ENCODE measurements at places on chromosomes 7 and 10.
A peak's percentile ranks its signal among the peaks of the same experiment; 100 is the strongest.

DNA sequence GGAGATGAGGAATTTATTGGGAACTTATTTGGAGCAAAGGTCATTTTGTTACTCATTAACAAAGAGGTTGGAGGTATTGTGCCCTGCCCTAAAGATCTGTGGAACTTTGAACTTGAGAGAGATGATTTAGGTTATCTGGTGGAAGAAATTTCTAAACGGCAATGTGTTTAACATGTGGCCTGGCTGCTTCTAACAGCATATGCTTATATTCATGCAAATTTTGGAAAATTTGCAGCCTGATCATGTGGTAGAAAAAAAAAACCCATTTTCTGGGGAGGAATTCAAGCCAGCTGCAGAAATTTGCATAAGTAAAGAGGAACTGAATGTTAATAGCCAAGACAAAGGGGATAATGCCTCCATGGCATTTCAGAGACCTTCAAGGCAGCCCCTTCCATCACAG lies 10.7 kb upstream of the PANK1 start:
- no peak for DNase-seq

DNA sequence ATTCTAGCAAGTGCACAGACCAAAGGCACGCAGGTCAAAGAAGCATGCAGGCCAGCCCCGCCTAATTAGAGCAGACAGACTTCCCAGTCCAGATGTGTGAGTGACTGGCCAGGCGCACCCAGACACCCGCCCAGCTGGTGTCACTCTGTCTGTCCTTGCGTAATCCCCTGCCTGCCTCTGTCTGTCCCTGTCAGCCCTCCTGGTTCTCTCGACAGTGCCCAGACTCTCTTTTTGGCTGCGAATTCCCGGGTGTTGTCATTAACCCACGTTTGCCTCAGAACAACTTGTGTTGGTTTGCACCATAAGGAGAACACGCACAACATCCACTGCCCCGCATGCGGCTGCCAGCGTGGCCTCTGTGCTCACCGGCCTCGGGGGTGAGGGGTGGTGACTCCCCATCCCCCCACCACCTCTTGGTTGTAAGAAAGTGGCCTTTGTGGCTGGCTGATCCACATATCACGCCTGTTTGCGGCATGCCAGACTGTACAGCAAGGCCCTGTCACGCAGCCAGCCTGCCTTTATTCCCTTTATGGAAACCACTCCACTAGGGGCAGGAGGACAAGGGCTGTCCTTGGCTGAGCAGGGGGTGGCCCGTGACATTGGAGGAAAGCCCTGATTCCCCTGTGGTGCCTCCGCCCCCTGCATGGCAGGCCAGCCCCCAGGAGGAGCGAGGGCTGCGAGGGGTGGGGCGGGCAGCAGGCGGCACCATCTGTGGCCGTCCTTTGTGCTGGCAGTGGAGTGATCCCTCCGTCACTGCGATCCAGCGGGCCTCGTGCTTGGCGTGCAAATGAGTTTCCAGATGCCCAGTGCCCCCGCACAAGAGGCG lies 72.8 kb upstream of the PPIF start:
- DNase-seq: peak; percentile 45

- no peak for DNase-seq
Observed at GRCh38 chr7:149161241-149161848, 14.1 kb downstream of the ZNF398 start.

GRCh38 chr7:25391295-25391861 lies 163.1 kb upstream of the NPVF start:
- peak; percentile 38 for DNase-seq

- DNase-seq: no peak
Observed at GRCh38 chr10:131703541-131703940, 197.3 kb upstream of the PPP2R2D start.

DNA sequence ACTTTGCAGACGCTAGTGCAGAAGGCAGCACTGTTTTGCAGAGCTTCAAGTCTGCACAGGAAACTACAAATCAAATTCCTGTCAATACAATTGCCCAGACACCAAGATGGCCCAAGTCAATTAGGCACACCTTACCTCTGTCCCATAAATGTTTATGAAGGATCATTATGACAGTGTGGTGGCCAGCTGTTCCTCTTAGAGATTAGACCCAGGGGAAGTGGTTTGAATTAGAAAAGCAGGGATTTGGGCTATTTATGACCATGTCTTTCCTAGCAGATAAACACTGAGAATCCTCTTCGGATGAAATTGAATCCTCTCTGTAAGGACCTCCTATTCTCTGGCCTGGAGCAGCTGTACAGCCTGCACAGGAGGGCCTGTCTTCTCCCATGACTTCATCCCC lies 9.9 kb upstream of the NEUROG3 start:
- DNase-seq: peak; percentile 85

DNA sequence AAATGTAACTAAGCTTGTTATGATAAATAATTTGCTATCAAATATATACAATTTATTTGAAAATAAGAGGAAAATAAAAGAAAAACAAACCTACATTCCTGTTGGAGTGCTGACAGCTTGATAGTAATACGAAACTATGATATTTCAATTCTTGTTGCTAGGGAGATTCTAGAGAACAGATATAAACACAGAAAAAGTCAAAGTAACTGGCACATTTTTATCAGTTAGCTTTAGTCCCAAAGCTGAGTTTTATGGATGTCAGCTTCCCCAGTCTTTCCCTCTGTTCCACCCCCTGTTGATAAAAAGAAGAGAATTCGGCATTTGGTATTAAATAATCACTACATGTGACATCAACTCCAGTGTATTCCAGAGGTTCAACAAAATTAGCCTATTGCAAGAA lies 1134.0 kb downstream of the XPNPEP1 start:
- no peak for DNase-seq

- no peak for DNase-seq
Observed at GRCh38 chr7:127692200-127692599, 40.2 kb downstream of the SND1 start.

GRCh38 chr7:138602451-138602850 lies 98.7 kb downstream of the SVOPL start:
- DNase-seq: no peak

DNA sequence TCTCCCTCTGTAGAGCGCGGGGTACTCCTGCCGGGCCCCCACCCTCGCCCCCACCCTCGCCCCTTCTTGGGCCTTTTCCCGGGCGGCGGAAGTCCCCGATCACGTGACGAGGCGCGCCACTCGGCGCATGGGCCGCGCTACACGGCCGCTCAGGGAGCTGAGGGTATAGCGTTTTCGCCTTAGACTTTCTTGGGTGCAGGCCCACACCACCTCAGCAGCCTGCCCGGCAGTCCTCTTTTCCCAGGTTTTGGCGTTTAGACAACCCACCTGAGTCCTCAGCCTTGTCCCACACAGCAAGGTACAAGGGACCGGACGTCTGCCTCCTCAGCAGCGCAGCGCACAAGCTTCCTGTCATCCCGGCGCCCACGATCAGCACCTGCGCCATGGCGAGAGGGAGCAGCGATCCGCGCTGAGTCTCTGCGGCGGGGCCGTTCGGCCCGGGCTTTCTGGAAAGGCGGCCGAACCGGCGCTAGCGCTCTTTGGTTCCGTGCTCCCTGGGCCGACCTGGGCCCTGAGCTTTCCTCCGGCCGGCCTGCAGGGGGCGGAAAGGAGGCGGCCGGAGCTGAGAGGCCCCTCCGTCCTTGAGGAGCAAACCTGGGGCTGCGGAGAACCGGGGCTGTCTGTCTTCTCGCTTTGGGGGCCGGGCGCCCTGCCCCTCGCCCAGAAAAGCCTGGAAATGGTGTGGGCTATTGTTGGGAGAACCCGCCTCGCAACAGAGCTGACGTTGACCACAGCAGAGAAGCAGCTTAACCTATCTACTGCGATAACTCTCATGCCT lies at the start of gene RNLS:
TSS of gene RNLS (minus strand) at position 513 of the 778 bp plus-strand sequence.
- no peak for DNase-seq

- DNase-seq: peak; percentile 78
Observed at GRCh38 chr10:34046506-34047034, 712.1 kb upstream of the NRP1 start.

- peak; percentile 1 for DNase-seq
Observed at GRCh38 chr10:17375936-17376584, 78.3 kb downstream of the ST8SIA6 start.

- no peak for DNase-seq
Observed at GRCh38 chr7:140358412-140359051, 39.8 kb downstream of the SLC37A3 start.

DNA sequence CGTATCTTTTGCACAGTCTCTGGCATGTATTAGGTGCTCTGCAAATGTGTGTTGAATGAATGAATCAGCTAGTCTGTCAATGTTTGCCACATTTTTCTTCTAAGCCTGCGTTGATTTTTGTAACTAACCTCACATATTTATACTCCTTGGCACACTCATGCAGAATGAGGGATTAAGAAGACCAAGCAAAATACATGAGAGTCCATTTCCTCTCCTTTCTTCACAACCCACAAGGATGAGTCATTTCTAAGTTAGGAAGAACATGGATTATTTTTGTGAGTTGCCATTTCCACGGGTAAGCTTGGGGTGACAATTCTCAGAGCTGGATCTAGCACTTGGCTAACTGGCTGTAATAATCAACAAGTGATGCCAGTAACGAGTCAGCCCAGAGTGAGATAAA lies 158.8 kb downstream of the TWIST1 start:
- no peak for DNase-seq

DNA sequence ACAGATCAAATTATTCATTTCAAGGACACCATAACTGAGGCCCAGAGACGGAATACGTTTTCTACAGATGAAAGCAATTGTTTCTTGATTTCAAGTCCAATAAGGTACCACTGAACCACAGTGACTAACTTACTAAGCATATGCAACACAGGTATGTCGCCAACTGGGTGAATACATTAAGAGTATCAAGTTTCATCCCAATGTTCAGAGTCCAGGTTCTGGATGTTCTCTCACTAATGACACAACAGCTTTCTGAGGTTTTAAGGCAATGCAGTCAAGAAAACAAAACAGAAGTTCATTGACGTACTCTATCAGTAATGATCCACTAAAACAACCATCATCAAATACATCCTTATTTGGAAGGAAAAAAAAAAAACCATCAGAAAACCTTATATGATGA lies 35.8 kb downstream of the NSUN6 start:
- no peak for DNase-seq

GRCh38 chr10:90318659-90319058 lies 539.2 kb downstream of the HTR7 start:
- no peak for DNase-seq

DNA sequence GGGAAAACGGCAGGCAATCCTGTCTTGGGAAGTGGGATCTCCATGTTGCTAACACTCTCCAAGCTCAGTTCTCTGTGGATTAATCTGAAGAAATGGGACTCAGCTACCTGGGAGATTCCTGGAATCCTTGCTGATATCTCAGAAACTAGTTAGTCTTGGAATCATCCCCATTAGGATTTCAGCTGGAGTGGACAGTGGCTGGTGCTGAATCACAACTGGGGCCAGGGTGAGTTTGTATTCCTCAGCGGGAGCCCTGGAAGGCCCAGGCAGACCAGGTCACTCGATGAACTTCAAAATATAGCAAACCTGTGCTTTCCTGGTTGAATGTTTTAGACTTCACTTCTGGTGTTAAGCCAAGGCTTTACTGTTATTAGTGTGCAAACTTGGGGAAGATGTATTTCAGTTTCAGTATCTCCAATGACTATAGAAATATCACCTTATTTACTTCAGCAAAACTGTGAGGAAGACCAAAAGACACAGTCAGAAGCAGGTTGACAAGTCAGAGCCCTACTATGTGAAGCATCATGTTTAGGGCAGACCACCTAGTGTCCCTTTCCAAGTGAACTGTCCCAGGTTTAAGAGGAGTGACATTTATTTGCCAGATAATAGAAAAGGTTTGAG lies 126.1 kb downstream of the AOAH start:
- DNase-seq: no peak

DNA sequence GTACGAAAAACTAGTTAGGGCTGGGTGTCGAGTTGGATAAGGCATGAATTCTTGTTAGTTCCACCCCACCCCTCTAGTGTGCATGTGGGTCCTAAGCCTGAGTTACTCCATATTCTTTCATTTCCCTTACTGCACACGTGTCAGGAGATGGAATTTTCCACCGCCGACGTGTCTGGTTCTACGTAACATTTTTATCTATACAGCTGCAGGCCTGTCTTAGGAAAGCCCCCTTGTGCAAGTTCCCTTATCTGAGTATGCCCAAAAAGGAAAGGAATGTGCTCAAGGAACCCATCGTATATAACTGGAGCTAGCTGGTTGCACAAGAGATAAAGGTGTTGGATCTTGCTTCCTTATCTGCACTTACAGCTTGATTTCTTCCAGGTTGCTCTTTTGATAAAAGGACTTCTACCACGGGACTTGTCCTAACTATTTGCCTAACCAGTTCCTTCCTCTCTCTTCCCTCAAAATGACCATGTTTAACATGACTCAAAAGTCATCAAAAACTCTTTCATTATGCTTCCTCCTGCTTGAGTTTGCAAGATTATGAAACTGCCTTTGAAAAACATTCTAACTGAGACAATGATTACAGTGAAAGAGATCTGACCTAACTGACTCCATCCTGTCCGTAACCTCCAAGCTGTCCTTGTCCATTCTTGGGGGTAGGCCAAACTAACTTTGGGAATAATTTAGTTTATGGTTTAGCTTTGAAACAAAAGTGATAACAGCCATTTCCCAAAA lies 181.4 kb downstream of the AKR1D1 start:
- no peak for DNase-seq

DNA sequence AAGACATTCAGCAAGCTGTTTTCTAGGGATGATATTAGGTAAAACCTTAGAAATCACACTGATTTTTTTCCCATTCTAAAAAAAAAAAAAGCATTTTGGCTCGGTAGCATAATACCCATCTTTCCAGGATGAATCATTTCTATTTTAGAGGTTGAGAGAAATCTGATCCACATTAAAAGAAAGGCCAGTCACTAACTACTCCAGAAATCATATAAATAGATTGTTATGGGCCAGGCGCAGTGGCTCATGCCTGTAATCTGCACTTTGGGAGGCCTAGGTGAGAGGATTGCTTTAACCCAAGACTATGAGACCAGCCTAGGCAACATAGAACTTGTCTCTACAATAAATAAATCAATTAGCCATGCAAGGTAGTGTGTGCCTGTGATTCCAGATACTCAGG lies 164.3 kb downstream of the BAMBI start:
- DNase-seq: no peak

DNA sequence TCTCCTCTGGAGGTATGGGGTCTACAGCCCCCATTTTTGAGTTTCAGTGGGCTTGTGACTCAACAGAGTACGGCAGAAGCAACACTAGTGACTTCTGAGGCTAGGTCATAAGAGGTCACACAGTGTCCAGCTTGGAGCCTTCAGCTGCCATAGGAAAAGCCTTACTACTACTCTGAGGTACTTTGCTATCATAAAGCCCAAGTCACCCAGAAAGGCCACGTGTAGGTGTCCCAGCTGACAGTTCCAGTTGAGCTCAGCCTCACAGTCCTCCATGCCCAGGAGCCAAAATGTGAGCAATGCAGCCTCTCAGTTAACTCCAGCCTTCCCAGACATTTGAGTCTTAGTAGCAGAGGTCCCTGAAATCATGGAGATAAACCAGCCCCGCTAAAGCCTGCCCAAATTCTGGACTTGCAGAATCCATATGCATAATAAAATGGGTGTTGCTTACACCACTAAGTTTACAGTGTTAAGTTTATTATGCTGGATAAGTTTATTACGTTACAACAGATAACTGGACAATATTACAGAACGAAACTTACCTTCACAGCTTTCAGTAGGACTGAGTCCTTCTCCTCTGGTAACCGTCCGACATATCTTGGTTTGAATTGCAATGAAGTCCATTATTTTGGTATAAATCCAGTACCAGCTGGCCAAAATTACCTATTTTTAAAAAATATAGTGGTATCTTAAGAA lies 181.1 kb downstream of the AVL9 start:
- no peak for DNase-seq

Data from NCI-H524 (cell line).